ENCODE measurements at places on chromosomes 13 and 19.

DNA sequence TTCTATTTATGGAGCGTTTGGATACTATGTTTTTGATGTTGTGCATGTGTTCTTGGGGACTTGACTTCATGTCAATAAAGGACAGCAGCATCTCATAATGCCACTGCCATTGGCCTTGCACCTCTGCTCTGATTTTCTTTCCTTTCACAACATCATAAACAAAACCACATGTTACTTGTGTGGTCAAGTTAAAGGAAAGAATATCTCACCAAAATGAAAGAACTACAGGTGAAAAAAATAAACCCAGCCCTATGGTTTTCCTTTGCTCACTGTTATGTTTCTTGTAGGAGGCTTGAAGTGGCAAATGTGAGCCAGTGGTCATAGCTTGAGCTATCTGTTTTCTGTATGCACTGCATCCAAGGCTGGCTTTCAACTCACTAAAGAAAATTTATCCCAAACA lies 240.4 kb downstream of the KCNRG start:
- no peak for DNase-seq

- DNase-seq = no peak
Observed at GRCh38 chr13:113729187-113730019, 29.6 kb upstream of the TMEM255B start.

GRCh38 chr19:38852231-38853044 lies 2.7 kb upstream of the HNRNPL start:
- peak; percentile 72 for DNase-seq

DNA sequence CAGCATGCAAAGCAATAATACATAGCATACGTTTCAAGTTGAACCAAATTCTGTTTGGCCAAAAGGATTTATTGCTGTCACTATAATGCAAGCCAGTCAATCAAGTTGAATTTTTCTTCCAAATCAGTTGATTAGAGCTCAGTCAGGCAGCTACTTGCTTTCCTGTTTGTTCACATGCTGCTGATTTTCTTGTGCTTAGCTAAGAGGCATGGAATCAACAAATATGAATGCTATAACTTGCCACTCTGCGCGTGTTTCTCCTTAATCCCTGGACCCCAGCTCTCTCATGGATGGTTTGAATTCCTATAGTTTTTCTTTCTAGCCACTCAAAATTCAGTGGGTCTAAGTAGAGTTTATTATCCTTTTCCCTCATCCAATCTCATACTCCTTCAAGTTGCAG lies 311.3 kb downstream of the KLF5 start:
- DNase-seq = no peak

DNA sequence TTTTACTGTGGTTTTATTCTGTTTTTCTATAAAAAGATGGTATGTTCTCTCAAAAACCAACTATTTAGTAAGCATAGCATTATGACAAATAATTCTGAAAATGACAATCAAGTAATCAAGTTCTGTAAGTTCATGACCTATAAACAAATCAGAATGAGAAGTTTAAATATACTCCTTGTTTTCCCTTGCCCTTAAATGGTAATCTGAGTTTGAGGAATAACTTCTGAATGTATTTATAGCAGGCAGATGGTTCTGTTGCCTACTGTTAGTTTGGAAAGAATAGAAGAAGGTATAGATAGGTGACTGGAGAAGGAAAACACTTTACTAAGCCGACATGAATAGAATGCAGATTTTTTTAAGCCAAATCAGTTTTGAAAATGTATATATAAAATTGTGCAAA lies 63.9 kb downstream of the POSTN start:
- no peak for DNase-seq

DNA sequence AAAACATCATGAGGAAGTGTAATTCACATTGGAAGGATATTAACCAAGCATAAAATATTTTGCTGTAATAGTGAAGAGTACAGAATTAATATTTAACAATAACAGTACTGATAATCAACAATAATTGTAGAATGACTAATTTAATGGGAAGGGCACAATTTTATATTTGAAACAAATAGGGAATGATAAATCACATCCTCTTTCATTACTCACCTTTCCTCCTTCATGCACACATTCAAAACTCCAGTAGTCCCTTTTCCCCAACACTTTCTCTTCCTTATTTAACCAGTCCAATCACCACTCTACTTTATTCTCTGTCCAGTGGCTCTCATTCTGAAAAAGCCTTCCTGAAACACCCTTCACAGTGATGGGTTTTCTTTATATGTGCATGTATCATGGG lies 110.8 kb upstream of the POSTN start:
- no peak for DNase-seq

DNA sequence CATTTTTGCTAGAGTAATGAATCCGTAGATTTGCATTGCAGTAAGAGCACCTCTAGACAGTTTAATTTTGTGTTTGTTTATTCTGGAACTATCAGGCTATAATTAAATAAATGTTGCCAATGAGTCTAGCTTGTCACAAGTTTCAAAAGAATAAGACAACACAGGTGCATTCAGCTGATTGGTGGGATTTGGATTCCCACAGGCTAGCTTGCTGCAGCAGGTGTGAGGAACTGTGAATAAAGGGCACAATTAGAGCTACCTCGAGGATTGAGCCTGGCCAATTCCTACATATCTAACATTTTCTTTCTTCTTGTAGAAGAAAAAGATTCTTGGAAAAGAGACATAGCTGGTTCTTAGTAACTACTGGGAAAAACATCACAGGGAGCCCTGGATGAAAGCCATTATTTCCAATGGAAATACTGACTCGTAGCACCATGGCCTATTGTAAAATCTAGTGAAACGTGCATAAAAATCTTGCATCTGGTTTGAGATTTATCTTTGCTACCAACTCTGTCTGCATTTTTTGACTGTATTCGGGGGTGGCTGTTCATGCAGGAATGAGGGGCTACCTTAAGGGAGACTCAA lies 360.9 kb downstream of the FGF9 start:
- no peak for DNase-seq

- DNase-seq = no peak
Observed at GRCh38 chr13:47594833-47595232, 406.2 kb downstream of the SUCLA2 start.

- DNase-seq = peak; percentile 14
Observed at GRCh38 chr13:73835138-73835721, 299.0 kb downstream of the KLF12 start.

- peak; percentile 46 for DNase-seq
Observed at GRCh38 chr13:95181586-95181985, 119.7 kb downstream of the ABCC4 start.

DNA sequence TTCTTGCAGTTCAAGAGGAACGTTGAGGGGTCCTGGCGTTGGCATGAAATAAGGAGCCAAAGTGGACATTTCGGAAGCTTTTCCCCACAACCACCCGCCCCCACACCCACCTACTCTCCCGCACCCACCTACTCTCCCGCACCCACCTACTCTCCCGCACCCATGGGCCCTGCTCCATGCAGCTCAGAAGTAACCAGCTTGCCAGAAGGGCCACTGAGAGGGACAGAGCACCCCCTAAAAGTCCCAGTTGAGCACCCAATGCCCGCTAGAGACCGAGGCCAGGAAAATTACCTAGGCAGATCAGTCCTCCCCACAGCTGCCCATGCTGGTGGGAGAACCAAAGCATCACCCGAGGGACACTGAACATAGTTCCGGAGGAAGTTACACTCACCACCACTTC lies 11.8 kb downstream of the VSTM2B start:
- no peak for DNase-seq

- DNase-seq = no peak
Observed at GRCh38 chr13:44263751-44264620, 109.6 kb upstream of the SERP2 start.

DNA sequence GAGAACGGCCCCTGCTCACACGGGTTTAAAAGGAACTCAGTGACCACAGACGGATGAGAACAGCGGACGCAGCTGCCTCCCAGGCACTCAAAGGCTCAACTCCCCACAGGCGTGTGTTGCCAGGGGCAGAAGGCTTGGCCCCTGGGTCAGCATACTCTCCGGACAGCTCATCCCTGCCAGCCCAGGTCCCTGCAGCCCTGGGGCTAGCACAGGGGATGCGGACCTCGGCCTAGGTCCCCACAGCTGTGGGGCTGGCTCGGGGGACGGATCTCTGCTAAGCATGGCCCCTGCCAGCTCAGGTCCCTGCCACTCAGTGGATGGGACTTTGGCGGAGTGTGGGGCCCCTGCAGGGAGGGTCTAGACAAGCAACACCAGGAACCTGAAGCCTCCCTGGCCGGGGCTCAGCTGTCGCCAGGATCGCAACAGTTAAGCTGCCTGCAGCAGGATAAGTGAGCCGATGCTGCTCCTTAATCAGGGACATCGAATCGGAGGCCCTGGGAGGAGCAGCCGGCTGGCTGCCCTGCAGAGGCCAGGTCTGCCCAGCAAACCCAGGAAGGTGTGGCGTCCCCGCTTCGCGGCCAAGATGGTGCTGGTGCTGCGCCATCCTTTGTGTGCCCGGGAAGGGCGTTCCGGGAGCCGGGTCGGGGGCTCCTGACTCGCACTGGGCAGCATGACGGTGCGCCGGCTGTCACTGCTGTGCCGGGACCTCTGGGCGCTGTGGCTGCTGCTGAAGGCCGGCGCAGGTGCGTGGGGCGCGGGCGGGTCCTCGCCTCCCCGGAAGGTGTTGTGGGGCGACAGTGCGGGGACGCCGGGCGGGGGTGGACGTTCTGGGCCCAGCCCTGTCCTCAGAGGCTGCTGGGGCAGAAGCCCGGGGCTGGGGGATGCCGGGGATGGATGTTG lies 32.5 kb downstream of the MCF2L start:
- no peak for DNase-seq

DNA sequence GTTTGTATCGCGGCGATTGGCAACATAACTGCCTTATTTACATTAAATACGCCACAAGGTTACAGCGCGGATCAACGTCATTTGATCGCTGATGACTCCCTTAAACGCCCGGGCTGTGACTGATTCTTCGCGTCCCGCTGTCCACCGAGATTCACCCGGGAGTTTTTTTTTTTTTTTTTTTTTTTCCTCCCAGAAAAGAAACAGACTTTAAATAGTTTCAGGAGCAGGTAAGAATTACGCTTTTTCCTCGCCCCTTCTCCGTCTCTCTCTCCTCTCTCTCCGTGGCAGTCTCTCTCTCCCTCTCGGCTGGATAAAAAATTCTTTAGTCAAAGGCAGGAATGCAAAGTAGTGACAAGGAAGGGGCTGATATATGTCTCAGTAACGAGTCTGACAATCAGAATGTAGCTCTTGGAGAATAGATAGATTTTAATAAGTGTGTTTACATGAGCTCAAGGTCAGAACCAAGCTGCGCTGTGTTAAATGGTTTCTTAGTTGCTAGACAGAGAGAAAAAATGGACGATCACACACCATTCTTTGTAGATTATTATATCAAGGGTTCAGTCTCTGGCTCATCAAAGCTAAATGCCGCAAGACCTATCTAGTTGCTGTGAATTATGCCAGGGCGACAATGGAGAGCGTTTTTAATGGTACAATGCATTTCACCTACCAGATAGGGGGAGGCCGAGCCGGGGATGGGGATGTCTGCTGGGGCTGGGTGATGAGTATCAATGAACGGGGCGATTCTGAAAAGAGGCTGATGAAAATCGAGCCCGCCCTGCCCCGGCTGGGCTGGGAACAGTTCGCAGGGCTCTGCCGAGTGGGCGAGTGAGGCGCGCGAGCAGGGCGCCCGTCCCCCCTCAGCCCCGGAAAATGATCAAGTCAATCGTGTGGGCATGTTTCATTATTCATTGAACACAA lies 147.2 kb upstream of the ZNF536 start:
- DNase-seq = no peak

DNA sequence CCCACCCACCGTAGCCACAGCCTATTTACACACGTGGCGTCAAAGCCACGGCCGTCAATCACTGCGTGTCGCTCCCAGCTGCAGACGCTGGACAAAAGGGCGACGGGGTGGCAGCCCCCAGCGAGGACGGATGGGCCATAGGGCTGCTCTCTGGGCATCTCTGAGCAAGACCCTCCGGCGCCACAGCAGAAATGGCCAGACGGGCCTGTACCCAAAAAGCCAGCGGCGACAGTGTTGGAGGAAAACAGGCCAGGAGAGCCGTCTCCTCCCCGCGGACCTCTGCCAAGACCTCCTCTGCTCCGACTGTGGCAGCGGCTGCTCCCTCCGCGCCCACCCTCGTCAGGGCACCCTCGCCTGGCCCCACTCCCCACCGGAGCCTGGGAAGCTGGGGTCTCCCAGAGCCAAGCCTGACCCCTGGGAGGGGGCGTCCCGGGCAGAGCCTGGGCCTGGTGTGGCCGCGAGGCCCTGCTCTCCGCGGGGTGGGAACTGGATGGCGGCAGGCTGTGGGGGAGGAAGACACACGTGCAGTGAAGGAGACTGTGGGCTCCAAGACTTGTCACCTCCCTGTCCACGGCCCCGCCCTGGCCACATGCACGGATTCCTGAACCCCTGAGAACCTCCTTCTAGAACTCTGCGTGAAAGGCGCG lies 2.7 kb downstream of the C2CD4C start:
- DNase-seq = no peak

DNA sequence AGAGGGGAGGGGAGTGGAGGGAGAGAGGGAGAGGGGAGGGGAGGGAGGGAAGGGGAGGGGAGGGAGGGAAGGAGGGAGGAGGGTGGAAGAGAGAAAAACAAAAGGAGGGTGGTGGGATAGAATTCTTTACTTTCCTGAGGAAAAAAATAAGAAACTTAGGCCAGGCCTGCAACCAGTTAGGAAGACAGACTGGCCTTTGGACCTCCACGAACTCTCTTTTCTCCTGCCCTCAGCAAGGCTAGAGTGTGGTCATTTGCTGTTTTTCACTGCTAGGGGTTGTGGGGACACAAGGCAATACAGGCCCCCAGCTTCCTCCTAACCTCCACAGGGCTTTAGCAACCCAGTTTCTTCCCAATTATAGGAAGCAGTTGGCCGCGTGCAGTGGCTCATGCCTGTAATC lies 4.2 kb downstream of the CCDC8 start:
- no peak for DNase-seq

DNA sequence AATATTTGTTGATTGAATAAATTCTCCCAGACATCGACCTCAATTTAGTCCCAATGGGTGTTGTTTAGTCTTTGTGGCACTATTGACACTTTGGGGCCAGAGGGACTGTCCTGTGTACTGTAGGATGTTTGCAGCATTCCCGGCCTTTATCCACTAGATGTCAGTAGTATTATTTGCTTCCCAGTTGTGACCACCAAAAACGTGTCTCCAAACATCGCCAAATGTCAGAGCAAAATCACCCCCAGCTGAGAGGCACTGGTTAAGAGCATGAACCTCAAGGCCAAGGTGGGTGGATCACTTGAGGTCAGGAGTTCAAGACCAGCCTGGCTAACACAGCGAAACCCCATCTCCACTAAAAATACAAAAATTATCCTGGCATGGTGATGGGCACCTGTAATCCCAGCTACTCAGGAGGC lies 15.4 kb downstream of the NLRP12 start:
- no peak for DNase-seq

- no peak for DNase-seq
Observed at GRCh38 chr13:95199896-95200295, 101.4 kb downstream of the ABCC4 start.

Data from GM06990 (cell line).